ENCODE measurements at places on chromosomes 6 and 20.

DNA sequence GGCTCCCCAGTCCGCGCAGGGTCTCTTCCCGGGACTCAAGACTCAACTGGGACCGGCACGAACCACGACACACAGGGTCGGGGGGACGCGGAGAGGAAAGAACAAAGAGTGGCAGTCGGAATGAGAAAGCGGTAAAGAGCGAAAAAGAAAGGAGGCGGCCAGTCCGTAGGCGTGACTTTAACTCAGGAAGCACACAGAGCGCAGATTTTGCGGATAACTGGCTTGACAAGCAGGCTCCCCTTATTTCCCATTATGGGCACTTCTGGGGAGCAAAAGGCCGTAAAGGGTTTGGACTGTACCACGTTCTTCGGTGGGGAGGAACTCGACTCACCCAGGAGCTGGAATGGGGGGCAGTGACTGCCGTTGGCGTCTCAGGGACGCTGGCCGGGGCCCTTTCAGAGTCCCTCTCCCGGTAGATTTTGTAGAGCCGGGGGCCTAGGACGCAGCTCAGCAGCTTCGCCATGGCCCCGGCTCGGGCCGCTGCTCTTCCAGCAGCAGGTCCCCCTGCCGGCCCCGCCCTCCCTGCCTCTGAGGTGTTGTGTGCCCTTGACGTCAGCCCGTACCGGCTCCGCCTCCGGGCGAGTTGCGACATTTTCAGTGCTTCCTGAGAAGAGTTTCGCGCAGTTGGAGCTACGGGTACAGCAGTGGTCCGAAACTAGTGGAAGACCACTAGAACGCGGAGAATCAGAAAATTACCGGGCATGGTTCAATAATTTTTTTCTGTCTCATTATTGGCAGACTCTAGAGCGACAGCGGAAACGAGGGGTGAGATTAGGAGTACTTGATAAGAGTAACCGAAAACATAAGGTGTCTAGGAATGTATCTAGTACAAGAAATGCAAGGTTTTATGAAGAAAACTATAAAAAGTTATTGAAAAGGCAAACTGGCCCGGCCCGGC is at the start of gene ABHD16A:
Gene ABHD16A (minus strand): TSS at position 506 of the 898 bp plus-strand sequence. CDS start 43 bp downstream, at position 463.
- H3K27ac ChIP-seq = peak within 1 kb of the TSS; percentile 93
- H3K36me3 ChIP-seq = peaks cover 28% of the 10 kb centered on the region
- peak within 1 kb of the TSS; percentile 82 for H3K4me3 ChIP-seq
- DNase-seq = peak; percentile 99

GRCh38 chr6:20352346-20352745 is 49.3 kb upstream of the E2F3 start:
- no peak for DNase-seq
- no peak overlapping the region for H3K27ac ChIP-seq
- no peaks in the 10 kb centered on the region for H3K36me3 ChIP-seq
- H3K4me3 ChIP-seq = no peak overlapping the region

- no peaks in the 10 kb centered on the region for H3K4me1 ChIP-seq
- no peak for DNase-seq
- H3K36me3 ChIP-seq = no peaks in the 10 kb centered on the region
- H3K4me3 ChIP-seq = no peak overlapping the region
- no peaks in the 10 kb centered on the region for H3K27me3 ChIP-seq
- no peak overlapping the region for H3K27ac ChIP-seq
These were observed 55.3 kb upstream of the SOX4 start for GRCh38 chr6:21538186-21538798.

DNA sequence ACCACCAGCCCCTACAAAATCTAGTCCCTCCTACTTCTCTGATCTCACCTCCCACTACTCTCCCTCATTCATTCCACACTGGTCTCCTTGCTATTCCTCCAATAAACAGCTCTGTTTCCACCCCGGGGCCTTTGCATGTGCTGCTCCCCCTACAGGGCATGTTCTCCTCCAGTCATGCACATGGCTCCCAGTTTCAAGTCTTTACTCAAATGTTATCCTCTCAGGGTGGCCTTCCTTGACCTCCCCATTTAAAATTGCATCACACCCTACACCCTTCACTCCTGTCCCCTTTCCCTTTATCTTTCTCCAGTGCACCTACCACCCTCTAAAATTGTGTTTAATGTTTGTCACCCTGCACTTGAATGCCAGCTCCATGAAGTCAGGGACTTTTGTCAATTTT is 174.5 kb downstream of the MRPL14 start:
- peak; percentile 16 for DNase-seq
- H3K4me1 ChIP-seq = no peaks in the 10 kb centered on the region
- H3K36me3 ChIP-seq = no peaks in the 10 kb centered on the region
- no peak overlapping the region for H3K27ac ChIP-seq

GRCh38 chr6:91330896-91331295 is 744.0 kb upstream of the MAP3K7 start:
- no peak overlapping the region for H3K27ac ChIP-seq
- no peak for DNase-seq
- no peaks in the 10 kb centered on the region for H3K36me3 ChIP-seq
- no peaks in the 10 kb centered on the region for H3K4me1 ChIP-seq
- no peaks in the 10 kb centered on the region for H3K27me3 ChIP-seq
- no peak overlapping the region for H3K4me3 ChIP-seq

GRCh38 chr6:73727114-73727513 is 31.1 kb downstream of the CD109 start:
- no peak overlapping the region for H3K4me3 ChIP-seq
- H3K27ac ChIP-seq = no peak overlapping the region
- no peaks in the 10 kb centered on the region for H3K4me1 ChIP-seq
- no peaks in the 10 kb centered on the region for H3K27me3 ChIP-seq
- H3K36me3 ChIP-seq = no peaks in the 10 kb centered on the region

- H3K27me3 ChIP-seq = no peaks in the 10 kb centered on the region
- H3K4me1 ChIP-seq = no peaks in the 10 kb centered on the region
- no peak overlapping the region for H3K4me3 ChIP-seq
- no peaks in the 10 kb centered on the region for H3K36me3 ChIP-seq
- no peak for DNase-seq
These were observed 167.4 kb downstream of the EYA4 start for GRCh38 chr6:133408543-133408942.

DNA sequence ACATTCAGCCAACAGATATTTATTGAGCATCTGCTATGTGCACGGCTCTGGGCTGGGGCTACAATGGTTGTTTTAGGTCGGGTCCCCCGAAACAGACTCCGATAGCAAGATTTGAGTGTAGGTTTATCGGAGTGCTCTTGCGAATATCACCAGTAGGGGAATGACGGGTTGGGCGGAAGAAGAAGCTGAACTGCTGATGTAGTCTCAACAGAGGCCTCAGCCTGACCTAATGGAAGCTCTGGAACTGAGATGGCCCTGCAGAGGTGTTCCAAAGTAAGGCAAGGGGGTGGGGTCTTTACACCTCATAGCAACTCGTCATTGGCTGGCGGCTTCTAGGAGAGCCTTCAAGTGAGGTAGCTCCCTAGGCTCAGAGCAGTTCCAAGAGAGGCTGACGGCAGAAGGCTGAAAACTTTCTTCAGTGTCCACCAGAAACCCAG is 1.1 kb downstream of the L3MBTL1 start:
- DNase-seq = no peak
- H3K4me1 ChIP-seq = peaks cover 7% of the 10 kb centered on the region
- no peaks in the 10 kb centered on the region for H3K36me3 ChIP-seq
- H3K27me3 ChIP-seq = no peaks in the 10 kb centered on the region
- H3K27ac ChIP-seq = no peak overlapping the region

- H3K27ac ChIP-seq = no peak overlapping the region
- no peaks in the 10 kb centered on the region for H3K36me3 ChIP-seq
- H3K27me3 ChIP-seq = no peaks in the 10 kb centered on the region
- H3K4me3 ChIP-seq = no peak overlapping the region
- H3K4me1 ChIP-seq = no peaks in the 10 kb centered on the region
These were observed 249.1 kb downstream of the OGFRL1 start for GRCh38 chr6:71537717-71538116.

DNA sequence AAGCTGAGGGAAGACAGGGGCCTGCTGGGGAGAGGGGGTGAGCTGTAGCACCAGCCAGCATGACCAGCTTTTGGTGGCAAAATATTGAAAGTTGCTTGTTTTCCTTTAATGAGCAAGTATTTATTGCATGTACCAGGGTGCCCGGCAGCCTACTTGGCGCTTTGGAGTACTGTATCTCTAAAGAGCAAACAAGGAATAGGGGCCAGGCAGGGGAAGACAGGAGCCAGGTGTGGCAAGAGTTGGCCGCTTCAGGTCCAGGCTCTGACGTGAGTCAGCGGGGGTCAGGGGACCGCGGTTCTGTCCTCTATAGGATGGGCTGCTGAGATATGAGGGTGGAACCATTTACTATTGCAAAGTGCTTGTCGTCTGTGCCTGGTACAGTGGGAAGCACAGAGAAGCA is 63.1 kb downstream of the PSMG4 start:
- H3K27me3 ChIP-seq = peaks cover 40% of the 10 kb centered on the region
- no peak overlapping the region for H3K27ac ChIP-seq
- DNase-seq = no peak
- H3K4me3 ChIP-seq = no peak overlapping the region
- peaks cover 12% of the 10 kb centered on the region for H3K4me1 ChIP-seq

- no peak for DNase-seq
- no peaks in the 10 kb centered on the region for H3K27me3 ChIP-seq
- H3K4me1 ChIP-seq = no peaks in the 10 kb centered on the region
- no peak overlapping the region for H3K4me3 ChIP-seq
- peaks cover 97% of the 10 kb centered on the region for H3K36me3 ChIP-seq
These were observed 16.5 kb downstream of the ACTR5 start for GRCh38 chr20:38764567-38765318.

DNA sequence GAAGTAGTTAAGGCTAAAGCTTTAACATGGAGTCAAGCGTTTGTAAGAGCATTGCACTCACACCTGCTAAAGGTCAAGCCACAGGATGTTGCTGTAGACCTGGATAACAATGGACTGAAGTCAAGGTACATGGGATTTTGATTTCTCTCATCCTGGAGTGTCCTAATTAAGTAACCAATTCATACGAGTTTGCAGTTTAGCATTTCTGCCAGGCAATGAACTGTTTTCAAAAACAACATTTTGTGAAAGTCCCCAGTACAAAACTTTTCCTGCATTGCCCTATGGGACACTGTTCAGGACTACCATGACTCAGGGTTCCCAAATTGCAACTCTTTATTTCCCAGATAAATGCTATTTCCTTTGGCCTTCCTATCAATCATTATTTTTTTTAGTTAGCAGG is 17.4 kb upstream of the SIRPB1 start:
- H3K27me3 ChIP-seq = no peaks in the 10 kb centered on the region
- no peaks in the 10 kb centered on the region for H3K36me3 ChIP-seq
- no peak overlapping the region for H3K27ac ChIP-seq
- H3K4me1 ChIP-seq = no peaks in the 10 kb centered on the region
- DNase-seq = no peak

DNA sequence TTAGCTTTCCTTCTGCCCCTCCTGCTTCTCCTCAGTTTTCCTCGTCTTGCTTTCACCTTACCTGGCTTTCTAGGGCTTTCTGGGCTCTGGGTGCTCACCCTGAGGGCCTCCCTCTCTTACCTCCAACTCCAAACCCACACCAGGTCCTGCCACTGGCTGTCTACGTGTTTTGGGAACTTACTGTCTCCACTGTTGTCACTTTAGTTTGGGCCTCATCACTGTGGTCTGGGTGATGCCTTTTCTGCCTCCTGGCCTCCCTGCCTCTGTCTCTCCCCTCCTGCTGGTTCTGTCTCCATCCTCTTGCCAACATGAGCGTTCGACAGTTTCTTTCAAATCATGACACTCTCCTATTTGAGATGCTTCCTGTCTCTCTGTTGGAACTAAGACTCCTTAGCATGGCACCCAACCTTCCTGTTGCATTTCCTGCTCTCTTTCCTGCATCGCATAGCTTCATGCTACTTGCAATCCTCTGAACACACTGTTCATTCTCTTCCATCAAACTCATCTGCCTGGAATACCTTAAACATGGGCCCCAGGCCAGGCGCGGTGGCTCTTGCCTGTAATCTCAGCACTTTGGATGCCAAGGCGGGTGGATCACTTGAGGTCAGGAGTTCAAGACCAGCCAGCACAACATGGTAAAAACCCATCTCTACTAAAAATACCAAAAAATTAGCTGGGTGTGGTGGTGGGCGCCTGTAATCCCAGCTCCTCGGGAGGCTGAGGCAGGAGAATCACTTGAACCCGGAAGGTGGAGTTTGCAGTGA is 5.5 kb downstream of the CD40 start:
- peaks cover 6% of the 10 kb centered on the region for H3K27me3 ChIP-seq
- H3K27ac ChIP-seq = no peak overlapping the region
- H3K36me3 ChIP-seq = no peaks in the 10 kb centered on the region
- H3K4me1 ChIP-seq = no peaks in the 10 kb centered on the region

- H3K4me3 ChIP-seq = no peak overlapping the region
- DNase-seq = no peak
- H3K27me3 ChIP-seq = no peaks in the 10 kb centered on the region
- no peaks in the 10 kb centered on the region for H3K4me1 ChIP-seq
These were observed 631.1 kb downstream of the COL12A1 start for GRCh38 chr6:74574794-74575193.

Data from DND-41 (cell line).